Cerebellum (tissue), 4 donors: ENCODE measurements at places on chromosomes 2 and 18. TPM values are rescaled to one million over a fixed set of nuclear protein-coding genes. Genes with fewer than 3 reads are reported as not detected.

DNA sequence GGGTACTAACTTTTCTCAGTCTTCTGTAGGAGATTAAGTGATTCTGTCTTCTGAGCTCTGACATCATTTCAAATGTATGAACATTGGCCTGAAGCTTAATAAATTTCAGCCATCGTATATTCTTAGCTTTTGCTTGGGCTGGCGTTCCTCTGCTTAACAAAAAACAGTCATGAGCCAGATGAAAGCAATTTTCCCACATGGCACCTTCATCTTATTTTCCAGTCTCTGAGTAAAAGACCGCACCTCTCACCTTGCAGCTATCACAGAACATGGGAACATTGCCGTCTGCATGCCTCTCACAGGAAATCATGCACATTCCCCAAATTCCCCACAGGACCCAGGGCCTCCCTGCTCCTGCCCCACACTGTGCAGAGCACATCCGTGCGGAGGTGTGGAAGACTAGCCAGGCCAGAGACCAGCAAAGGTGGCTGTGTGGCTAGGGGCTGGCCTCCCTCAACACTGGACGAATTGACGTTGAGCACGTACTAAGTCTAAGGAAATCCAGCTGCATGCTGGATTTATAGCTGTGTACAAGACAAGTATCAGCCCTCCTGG, 531.8 kb upstream of the ID2 start:
- no peak for DNase-seq

- no peak for DNase-seq
Observed at GRCh38 chr18:5144629-5145028, 52.4 kb downstream of the AKAIN1 start.

DNA sequence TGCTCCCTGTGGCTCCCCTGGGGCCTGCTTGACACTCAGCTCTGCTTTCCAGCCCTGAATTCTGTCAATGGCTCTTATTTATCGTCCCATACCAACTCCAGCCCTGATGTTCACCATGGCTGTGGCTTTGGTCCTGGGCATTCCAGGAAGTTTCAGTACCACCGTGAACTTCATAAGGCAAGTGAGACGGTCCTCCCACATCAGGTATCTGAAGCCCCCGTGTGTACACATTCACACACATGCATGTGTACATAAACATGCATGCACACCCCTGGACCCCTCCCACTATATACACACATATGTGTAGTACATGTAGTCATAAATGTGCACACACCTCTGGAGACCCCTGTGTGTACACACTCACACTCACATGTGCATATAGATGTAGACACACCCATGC, 43.3 kb upstream of the PUM2 start:
- no peak for DNase-seq

DNA sequence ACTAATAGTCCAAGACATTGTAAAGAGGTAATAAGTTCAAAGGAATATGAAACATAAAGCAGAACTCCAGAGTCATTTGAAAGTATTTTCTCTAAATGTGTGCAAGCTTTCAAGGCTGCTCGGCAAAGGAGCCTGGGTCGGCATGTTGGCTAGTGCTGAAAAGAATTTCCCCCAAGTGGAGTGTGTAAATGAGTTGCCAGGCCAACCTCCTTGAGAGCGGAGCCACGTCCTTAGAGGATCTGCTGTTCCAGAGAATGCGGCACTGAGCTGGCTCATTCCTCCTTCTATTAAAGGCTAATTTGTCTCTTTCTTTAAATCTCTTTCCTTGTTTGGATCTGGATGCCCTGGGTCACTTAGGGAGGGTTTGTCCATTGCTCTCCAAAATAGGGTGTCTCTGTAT, 127.5 kb downstream of the RDH14 start:
- DNase-seq, result no peak

- DNase-seq, result no peak
Observed at GRCh38 chr18:13793819-13794218, 30.1 kb upstream of the MC5R start.

DNA sequence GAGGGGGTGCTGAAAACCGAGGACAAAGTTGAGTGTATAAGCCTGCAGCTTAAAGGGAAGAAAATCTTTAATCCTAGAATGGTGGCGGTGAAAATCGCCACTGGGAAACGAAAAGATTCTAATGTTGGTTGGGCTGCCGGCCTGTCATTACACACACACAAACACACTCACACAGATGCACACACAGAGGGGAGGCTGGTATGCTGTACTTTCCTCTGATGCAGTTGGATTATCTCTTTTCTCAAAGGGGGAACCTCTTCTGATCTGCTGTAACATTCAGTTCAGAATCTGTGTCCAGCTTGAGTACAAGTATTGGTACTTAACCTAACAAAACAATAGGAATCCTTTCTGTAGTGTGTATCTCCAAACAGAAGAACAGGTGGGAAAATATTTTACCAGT, 39.0 kb downstream of the ANXA4 start:
- no peak for DNase-seq

GRCh38 chr2:16554060-16554583, 111.5 kb downstream of the CYRIA start:
- DNase-seq, result no peak

DNA sequence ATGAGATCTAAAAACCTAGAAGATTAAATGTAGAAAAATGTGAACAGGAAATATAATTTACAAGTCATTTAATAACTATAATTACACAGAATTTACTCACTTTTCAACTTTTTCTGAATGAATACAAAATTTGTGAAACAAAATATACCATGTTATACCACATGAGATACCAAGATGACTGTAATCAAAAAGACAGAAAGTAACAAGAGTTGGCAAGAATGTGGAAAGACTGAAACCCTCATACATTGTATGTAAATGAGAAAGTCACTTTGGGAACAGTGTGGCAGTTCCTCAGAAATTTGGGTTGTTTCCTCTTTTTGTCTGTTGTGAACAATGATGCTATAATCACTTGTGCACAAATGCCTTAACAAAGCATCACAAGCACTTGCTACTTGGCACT, 145.4 kb upstream of the ZNF804A start:
- DNase-seq, result no peak

DNA sequence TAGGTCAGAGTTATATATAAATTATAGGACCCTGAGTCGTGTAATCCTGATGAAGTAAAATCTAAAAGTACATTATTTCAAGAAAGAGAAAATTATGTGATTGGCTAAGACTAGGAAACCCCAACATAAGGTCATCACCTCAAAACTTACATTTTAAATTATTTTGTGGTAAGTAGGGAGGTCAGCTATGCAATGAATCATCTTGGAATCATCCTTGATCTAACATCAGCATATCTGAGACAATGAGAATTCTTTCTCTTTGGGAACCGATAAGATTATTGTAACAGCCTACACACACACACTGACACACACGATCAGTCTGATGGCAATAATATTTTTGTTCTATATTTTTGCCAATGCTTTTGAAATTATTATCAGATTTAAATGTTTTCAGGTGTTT, 904.8 kb upstream of the CHAC2 start:
- no peak for DNase-seq

PLGLB2 gene
- total RNA-seq, result 7.3 TPM
